H4 (cell line): ENCODE measurements at places on chromosomes 11 and 22. TPM values are rescaled to one million over a fixed set of nuclear protein-coding genes. Genes with fewer than 3 reads are reported as not detected.
A peak's percentile ranks its signal among the peaks of the same experiment; 100 is the strongest.

GRCh38 chr11:44149651-44150050, 54.2 kb downstream of the EXT2 start:
- DNase-seq: no peak

DNA sequence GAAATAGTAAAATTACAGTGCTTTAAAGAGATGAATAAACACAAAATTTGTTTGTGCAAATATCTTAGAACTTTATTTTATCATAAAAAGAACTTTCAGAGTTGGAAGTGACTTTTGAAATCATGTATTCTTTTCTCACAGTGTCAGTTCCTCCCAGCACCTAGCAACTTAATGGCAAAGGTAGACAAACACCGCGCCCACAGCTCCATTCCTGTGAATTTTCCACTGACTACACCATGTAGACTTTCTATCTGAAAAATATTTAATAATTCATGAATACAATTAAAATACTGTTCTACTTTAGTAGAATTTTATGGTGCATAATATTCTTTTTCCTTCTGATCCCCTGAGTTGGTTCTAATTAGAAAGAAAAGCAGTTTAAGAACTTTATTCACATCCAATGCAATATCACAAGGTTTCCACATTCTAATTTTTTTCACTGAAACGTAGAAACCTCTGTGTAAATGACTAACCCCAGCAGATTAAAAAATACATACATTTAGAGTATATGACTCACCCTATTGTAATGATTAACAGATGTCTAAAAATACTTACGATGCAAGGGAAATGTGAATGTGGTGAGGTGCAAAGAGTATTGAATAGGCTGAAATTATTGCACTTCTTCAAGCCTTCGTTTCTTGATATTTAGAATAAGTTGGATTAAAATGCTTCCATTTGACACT, 218.2 kb upstream of the CCDC179 start:
- peak; percentile 14 for DNase-seq

DNA sequence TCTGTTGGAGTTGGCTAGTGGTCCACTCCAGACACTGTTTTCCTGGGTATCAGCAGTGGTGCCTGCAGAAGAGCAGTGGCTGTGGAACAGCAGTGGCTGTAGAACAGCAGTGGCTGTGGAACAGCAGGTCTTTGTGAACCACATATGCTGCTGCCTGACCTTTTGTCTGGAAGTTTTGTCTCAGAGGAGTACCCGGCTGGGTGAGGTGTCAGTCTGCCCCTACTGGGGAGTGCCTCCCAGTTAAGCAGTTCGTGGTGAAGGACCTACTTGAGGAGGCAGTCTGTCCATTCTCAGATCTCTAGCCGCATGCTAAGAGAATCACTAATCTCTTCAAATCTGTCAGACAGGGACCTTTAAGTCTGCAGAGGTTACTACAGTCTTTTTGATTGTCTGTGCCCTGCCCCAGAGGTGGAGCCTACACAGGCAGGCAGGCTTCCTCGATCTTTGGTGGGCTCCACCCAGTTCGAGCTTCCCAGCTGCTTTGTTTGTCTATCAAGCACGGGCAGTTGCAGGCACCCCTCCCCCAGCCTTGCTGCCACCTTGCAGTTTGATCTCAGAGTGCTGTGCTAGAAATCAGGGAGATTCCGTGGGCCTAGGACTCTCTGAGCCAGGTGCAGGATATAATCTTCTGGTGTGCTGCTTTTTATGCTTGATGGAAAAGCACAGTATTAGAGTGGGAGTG, 89.1 kb upstream of the TRIM48 start:
- DNase-seq: no peak

DNA sequence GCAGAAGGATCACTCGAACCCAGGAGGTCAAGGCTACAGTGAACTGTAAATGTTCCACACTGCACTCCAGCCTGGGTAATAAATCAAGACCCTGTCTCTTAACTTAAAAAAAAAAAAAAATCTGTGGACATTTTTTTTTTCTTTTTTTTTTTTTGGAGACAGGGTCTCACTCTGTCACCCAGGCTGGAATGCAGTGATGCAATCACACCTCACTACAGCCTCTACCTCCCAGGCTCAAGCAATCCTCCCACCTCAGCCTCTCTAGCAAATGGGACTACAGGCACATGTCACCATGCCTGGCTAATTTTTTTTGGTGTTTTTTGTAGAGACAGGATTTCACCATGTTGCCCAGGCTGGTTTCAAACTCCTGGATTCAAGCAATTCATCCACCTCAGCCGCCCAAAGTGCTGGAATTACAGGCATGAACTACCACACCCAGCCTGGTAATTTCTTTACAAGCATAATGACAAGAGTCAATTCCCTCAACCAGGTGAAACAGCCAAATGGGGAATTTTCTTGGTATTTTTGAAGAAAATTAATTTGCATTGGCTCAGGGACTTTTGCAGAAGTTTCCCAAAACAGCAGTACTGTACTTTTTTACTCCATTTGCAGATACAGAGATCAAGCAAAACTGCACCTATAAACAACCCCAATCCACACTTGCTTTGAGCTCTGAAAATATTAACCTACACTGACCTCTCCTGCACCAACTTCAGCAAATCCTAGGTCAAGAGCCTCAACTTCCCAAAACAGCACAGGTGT, 44.0 kb downstream of the MRTFA start:
- no peak for DNase-seq

The C11orf97 gene
- not detected in 2 replicates for total RNA-seq

- no peak for DNase-seq
Measured at GRCh38 chr11:99781074-99781473, 760.3 kb downstream of the CNTN5 start.

- no peak for DNase-seq
Measured at GRCh38 chr11:16936643-16937042, 77.6 kb downstream of the PLEKHA7 start.

DNA sequence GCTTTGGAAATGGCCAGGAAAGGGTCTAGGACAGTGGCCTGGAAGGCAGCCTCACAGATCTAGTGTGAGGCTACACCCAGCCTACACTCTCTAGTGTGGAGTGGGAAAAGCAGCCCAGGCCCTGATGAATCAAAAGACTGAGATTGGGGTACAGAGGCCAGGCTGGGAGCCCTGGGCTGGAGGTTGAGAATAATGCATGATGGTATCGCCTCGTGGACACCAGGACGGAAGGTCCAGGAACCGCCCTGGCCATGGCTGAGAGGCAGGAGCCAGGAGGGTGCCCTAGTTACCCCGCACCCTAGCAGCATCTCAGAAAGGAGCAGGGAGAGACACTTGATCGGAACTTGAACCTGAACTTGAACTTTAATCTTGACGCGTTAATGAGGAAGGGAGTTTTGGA, 40.5 kb upstream of the NFAM1 start:
- DNase-seq: no peak

The ARHGAP32 gene
- total RNA-seq: 4.8 and 5.1 TPM in 2 replicates

GRCh38 chr22:37334461-37334858, 52.2 kb downstream of the CYTH4 start:
- no peak for DNase-seq

DNA sequence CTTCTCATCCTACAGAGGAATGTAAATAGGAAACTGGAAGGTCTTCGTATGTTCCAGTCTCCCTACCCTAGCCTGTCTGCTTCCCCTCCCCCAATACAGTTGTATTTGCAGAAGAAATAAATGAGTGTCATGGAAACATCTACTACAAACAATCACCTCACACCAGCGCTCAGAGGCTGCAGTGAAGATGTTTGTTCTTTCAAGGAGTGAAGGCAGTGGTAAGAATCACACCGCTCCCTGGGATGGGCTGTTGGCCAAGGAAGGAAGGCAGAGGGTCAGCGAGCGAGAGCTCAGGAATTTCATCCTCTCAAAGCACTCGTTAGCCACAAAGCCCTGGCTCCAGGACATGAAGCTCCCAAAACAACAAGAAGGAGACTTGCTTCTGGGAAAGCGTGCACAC, 1.1 kb upstream of the IGSF9B start:
- no peak for DNase-seq

- no peak for DNase-seq
Measured at GRCh38 chr11:18704698-18705097, 6.1 kb downstream of the TMEM86A start.

GRCh38 chr11:793556-793955, 3.7 kb upstream of the CEND1 start:
- no peak for DNase-seq

The GNB1L gene
- 5.7 and 12.4 TPM in 2 replicates for total RNA-seq

The MUC6 gene
- not detected in 2 replicates for total RNA-seq

The POTEH gene
- 0.12 and 1.2 TPM in 2 replicates for total RNA-seq

DNA sequence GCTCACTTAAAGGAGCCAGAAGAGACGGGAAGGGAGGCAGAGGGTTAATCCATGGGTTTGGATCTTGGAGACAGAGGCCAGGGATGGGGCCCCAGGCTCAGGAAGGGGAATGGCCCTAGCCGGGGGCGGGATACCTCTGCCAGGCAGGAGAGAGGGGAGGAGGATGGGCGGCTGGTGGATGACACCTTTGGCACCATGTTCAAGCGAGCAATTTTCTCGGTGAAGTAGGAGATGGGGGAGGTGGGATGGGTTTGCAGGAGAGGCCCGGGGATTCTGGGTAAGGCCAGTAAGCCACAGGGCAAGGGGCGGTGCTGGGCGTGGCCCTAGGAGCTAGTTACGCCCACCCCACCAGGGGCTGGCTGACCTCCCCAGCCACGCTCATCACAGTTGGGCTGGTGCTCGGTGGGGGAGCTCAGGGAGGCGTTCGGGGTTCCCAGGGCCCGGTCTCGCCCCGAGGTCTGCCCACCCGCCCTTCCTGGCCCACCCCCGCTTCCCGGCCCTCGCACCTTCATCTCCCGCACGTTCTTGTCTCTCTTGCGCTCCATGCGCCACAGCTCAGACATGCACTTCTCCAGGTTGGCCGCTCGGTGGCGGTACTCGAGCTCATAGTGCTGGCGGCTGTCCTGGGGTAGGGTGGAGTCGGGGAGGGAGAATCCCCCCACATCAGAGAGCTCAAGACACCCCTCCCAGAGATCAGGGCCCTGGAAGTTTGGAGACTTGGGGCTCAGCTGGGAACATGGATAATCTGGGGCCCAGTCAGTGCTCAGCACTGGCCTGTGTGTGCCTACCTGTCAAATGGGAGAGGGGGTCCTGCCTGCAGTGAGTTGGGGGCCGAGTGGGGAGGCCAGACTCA, 12.7 kb downstream of the BAIAP2L2 start:
- DNase-seq: no peak

DNA sequence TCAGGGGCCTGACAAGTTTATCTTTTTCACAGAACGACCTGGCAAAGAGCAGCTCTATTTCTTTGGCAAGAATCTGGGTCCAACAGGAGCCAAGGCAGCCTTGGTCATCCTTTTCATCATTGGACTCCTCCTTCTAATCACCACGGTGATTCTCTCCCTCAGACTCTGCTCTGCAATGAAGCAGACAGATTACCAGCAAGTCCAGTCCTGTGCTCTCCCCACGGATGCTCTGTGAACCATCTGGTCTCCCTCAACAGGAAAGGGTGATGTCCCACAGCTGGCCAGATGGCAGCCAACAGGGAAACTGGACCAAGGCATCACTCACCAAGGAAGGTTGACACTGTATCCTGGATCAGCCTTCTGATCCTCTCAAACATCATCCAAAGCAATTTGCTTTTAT, 17.0 kb upstream of the PANX1 start:
- DNase-seq: no peak

DNA sequence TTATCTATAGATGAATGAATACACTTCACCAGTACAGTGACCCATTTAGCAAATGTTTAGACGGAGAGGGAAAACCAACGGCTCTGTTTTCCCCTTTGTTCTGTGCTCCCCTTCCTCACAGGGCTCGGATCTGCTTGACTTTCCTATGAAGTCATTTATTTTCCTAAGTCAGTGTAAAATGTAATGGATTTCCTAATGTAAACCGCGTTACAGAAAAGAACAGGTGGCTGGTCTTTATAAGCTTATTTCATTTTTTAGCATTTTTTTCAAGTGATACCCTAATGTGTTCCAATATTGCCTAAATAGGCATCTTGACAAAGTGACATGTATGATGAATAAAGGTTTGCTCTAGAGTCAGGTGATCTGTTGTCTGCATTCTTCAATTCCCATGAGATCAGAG, 207.5 kb downstream of the PGR start:
- DNase-seq: no peak

The LDLRAD3 gene
- total RNA-seq: 5.3 and 8.1 TPM in 2 replicates

GRCh38 chr11:10605941-10606381, 37.5 kb upstream of the LYVE1 start:
- DNase-seq: no peak

DNA sequence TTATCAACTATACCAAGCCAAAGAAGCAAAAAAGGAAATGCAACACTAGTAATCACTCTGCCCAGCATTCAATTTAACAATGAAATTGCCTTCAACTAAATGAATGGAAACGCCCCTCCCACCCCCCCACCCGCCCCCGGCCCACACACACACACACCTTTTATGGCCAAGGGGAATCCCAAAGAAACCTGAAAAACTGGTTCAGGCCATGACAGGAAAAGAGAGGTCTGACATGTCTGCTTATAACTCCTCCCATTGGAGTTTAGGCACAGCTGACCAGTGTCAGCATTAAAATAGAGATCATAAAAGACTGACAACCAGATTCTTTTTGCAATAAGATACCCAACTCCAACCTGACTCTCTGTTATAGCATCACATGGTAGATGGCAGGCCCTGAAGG, 42.6 kb downstream of the ACER3 start:
- DNase-seq: no peak

The TPCN2 gene
- 6.2 and 7.4 TPM in 2 replicates for total RNA-seq

- DNase-seq: no peak
Measured at GRCh38 chr11:126124231-126124661, 61.6 kb upstream of the CDON start.

DNA sequence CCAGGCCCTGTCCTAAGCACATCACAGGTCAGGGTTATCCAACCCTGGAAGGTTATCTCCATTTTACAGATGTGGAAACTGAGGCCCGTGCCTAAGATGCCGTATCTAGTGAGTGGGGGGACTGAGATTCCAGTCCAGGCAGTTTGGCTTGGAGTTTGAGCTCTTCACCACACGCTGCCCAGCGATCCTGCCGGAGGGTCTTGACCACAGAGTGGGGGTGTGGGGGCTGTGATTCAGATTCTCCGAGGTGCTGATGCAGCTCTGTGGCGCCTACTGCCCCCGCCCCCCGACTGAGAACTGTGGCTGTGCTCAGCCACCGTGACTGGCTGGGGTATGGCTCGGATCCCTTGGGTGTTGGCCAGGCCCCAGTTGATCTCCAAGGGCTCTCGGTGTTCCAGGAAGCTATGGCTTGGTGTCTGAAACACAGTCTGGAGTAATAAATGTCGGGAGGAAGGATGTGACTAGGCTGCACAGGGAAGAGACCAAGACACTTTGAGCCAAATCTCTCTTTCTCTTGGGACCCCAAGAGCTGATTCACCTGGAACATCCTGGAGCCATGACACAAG, 60.6 kb upstream of the RASD2 start:
- DNase-seq: peak; percentile 55

GRCh38 chr11:128473636-128474035, 113.7 kb downstream of the ETS1 start:
- no peak for DNase-seq
